AG04449 (cell line): ENCODE measurements at places on chromosomes 3 and 15.

DNA sequence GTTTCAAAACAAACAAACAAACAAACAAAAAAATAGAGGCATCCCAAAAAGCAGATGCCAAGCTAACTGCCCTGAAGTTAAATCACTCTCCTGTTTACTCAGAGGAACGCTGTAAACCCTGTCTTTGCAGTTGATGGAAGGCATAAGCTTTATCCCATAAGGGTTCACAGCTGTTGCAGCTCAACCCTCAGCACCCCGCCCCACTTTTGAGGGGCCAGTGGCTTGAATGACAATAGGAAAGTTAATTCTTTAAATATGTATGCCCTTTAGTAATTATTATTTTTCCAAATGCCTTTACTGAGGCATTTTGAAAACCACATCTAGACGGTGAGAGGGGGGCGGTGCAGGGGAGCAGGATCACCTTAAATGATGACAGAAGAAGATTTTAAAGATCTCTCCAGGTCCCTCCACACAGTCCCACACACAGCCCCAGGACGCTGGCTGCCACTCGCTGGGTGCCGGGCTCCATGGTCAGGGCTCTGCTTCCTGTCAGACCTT lies 272.1 kb downstream of the FAM43A start:
- DNase-seq = no peak

GRCh38 chr3:21705769-21706168 lies 45.2 kb downstream of the ZNF385D start:
- no peak for DNase-seq

GRCh38 chr3:122484985-122485384 lies 29.8 kb downstream of the KPNA1 start:
- DNase-seq = peak; percentile 4

- DNase-seq = peak; percentile 77
These were observed 50.7 kb downstream of the MAP6D1 start for GRCh38 chr3:183774631-183775030.

DNA sequence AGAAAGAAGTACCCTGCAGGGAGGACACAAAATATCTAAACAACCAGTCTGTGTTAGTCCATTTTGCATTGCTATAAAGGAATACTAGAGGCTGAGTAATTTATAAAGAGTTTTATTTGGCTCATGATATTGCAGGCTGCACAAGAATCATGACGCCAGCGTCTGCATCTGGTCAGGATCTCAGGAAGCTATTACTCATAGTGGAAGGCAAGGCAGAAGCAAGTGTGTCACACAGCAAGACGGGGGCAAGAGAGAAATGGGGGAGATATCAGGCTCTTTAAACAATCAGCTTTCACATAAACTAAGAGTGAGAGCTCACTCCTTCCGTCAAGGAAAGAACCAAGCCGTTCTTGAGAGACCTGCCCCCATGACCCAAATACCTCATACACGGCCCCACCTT lies 614.8 kb downstream of the ZIC1 start:
- DNase-seq = peak; percentile 65

GRCh38 chr15:52567871-52568600 lies 794 bp downstream of the ARPP19 start:
- DNase-seq = no peak

GRCh38 chr3:159850481-159850880 lies 138.2 kb upstream of the IL12A start:
- DNase-seq = no peak

- no peak for DNase-seq
These were observed at the start of gene CHD2 for GRCh38 chr15:92899948-92900730. Gene CHD2 (plus strand): TSS chr15:92900324. CDS start chr15:92901238, 914 bp downstream.

GRCh38 chr15:64355348-64355943 lies 527 bp downstream of the CSNK1G1 start:
- DNase-seq = no peak

- no peak for DNase-seq
These were observed 21.8 kb upstream of the KCNAB1 start for GRCh38 chr3:156098437-156099035.

GRCh38 chr3:73175698-73176097 lies 114.2 kb downstream of the EBLN2 start:
- no peak for DNase-seq

DNA sequence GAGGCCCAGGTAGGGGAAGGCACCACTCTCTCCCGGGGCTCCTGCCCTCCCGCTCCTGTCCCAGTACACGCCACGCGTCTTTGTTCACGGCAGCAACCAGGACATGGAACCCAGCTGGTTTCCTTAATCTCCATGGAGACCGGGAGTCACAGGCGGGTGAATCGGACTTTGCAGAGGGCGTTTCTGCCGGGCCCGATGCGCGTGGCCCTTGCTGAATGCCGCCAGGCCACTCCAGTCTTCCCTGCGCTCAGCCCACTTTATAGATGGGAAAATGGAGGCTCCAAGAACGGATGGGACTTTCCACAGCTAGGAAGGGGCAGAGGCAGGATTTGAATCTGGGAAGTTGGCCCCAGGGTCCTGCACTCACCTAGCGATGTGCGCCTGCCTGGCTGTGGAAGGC lies 7.4 kb downstream of the PLXND1 start:
- no peak for DNase-seq

- DNase-seq = no peak
These were observed 195.8 kb downstream of the PLCH1 start for GRCh38 chr3:155549087-155549486.

DNA sequence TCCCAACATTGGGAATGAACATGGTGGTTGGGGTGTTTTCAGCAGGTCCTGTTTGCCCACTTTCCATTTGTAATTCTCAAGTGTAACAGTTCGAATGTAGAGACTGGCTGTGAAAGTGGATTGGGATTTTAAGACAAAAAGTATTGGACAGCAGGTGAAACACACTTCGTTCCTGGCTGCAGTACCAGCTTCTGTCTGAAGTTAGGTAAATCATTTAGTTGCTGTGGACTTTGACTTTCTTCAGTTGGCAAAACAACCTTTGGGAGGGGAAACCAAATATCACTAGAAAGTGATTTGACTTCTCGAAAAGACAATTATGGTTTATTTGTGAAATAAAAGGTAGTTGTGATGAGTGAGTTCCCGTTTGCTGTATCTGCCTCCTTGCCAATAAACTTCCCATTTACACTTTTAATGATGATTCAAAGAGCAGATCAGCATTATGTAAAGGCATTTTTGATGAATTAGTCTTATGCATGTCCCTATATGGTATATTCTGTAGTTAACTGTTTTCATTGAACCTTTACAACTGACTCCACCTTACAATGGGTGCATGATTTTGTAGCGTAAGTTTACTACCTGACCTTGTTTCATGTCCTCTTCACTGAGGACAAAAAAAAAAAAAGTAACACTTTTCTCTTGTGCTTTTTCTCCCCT lies 34.0 kb downstream of the FNDC3B start:
- DNase-seq = no peak

GRCh38 chr3:15387735-15388134 lies 39.6 kb downstream of the METTL6 start:
- no peak for DNase-seq

DNA sequence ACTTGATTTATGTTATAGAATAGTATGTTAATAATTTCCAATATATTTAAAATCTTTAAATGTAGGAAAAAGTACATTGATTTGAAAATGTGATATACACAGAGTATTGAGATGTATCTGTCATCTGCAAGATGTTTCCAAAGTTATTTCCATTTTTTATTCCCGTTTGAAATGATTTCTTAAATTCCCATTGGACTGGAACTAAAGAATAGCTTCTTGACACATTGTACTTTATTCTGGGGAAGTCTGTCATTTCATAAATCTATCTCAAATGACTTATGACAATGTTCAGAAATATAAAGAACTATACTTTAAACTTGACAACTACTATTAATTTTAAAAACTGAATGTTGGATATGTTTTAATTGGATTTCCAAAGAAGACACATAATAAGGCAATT lies 489.6 kb downstream of the ROBO2 start:
- no peak for DNase-seq

- no peak for DNase-seq
These were observed 9.7 kb upstream of the CALML4 start for GRCh38 chr15:68214838-68215254.

DNA sequence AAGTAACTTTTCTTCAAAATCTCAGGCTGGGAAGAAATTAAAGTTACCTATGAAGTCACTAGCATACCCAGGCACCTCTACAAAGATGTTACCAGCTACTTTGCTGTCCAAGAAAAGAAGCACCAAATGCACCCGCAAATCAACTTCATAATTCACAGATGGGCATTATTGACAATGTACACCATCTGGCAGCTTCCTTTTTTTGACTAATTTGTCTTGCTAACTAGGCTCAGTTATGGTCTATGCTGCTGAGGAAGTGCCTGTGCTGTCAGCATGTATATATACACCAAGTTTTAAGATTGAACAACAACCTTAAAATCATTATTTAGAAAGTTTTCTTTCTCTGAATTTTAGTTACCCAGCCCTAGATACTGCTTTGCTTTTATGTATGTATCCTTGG lies 93.8 kb downstream of the NSUN3 start:
- no peak for DNase-seq

DNA sequence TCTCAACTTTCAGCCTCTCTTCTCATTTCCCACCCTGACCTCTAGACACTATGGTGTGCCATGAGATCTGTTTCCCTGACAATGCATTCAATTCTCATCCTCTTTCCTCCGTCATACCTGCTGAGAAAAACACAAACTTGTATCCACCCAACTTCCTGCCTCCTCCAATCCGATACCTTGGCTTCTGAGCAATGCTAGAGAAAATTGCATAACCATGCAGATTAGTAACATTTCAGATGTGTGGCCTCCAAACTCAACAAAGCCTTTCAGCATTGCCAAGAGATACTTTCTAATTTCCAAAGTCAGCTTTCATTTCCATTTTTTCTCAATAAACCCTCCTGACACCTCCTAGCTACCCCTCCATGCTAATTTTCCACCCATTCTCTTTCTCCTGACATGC lies 88.5 kb downstream of the MINAR1 start:
- no peak for DNase-seq

DNA sequence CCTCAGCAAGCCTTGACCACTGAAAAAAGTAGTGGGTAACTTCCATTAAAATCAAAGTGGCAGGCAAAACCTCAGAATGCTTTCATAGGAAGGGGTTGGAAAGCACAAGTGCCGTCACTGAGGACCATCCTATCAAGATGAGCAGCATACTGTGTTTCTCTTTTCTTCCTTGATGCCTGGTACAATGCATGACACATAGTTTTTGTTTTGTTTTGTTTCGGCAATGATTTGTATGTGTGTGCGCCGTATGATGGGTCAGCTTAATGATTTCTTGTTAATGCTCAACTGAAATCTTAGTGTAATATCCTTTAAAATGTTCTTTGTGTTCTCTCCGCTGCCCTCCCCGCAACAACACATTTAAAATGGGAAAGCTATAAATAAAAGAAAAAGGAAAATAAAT lies 476.4 kb upstream of the KCNMB2 start:
- no peak for DNase-seq

GRCh38 chr15:63310646-63311045 lies 33.2 kb downstream of the APH1B start:
- no peak for DNase-seq

DNA sequence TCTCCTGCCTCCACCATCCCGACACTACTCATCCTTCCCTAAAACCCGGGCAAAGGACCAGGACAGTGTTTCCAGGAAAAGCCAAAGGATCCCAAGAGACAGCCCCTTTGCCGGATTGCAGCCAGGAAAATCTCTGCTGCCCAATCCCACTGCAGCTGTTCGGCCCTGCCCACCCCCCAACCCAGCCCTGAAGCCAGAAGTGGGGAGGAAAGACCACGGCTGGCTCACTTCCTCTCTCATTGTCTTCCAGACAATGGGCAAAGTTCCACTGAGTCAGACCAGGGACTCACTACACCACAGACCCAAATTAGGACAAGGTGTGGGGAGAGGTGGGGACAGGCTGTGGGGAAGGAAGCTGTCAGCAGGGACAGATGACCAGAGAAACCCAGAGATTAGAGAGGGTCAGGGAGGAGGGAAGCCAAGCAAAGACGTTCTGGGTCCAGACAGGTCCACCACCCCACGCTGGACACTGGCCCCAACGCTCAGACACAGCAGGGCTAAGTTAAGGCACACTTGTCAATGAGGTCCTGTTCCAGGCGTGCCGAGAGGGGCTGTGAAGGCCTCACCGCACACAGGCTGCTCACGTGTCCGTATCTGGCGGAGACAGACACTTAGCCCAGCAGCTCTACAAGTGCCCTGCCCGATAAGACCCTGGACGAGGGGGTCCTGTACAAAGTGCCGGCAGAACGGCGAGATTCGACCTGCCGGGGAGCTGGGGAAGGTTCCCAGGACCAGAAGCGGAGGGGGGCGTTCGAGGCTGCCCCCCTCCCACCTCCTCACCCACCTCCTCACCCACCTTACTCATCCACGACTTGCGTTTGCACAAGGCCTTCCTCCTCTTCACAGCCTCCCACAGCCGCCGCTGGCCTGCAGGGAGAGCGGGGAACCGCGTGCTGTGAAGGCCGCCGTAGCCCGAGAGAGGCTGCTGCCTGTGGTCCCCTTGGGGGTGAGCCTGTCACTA lies 21.9 kb downstream of the TNK2 start:
- DNase-seq = no peak

GRCh38 chr3:168467115-168467714 lies 371.5 kb upstream of the GOLIM4 start:
- DNase-seq = no peak

DNA sequence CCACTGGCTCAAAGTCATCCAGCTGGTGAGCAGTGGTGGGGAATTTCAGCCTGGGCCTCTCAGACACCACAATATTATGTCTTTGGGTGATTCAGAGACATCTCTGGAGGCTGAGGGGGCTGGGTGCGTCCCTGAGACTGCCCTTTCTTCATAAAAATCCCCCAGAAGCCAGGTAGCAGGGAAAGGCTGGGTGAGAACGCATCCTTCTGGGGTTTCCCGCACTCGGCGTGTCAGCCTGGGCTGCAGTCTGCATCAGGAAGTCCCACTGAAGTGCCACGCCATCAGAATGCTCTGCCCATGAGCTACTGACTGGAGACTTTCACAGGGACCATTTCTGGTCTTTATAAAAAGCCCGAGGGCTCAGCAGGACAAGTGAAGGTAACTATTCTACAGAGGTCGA lies 148.8 kb upstream of the SLC6A11 start:
- DNase-seq = no peak

GRCh38 chr3:38507120-38507519 lies 11.0 kb downstream of the EXOG start:
- DNase-seq = no peak

DNA sequence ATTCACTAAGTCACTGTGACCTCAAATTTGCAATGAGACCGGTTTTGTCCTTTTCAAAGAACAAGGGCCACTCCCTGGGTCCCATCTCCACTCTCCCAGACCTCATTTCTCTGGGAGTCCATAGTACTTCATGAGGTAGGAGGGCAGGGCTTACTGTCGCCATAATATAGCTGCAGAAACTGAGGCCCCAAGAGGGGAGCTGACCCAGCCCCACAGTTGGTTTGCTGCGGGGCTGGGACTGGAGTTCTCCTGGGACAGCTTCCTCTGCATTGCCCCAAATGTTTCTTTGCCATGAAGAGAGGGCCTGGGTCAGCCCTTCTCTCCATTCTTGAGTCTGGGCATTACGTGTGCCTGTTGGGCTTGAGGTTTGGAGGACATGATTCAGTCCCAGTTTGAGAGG lies 60.1 kb downstream of the ITGA11 start:
- no peak for DNase-seq
